SJSA1 (cell line): ENCODE measurements at places on chromosomes 13 and 19. TPM values are rescaled to one million over a fixed set of nuclear protein-coding genes. Genes with fewer than 3 reads are reported as not detected.

GRCh38 chr19:9996541-9996940, 13.8 kb downstream of the COL5A3 start:
- no peaks in the 10 kb centered on the region for H3K27me3 ChIP-seq
- H3K27ac ChIP-seq = no peak overlapping the region
- no peak for DNase-seq
- H3K4me3 ChIP-seq = no peak overlapping the region
- H3K4me1 ChIP-seq = no peaks in the 10 kb centered on the region

GRCh38 chr19:48513289-48514122, 1.9 kb upstream of the LMTK3 start:
- H3K4me1 ChIP-seq = 0 out of 2 replicates have a peak, but pooled peaks cover 3% of the 10 kb centered on the region
- H3K4me3 ChIP-seq = peak overlapping the region; percentile 19
- DNase-seq = no peak
- H3K27ac ChIP-seq = no peak overlapping the region

DNA sequence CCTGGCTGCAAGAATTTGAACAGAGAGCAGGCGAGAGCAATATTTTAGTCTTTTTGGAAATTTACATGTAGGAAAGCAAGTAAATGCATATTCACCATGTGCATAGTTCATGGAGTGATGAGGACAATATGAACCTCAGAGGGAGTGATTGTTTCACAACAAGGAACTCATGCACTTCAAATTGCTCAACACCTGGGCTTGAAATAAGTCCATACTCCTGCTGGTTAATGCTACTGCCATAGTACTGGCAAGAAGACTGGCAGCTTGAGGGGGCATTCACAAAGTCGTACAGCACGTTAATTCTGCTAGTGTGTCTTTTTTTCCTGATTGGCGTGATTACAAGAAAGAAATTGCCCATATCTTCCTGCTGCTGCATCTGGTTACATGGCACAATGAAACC, 267.6 kb downstream of the PCDH17 start:
- no peaks in the 10 kb centered on the region for H3K4me1 ChIP-seq
- H3K4me3 ChIP-seq = no peak overlapping the region
- no peak overlapping the region for H3K27ac ChIP-seq
- no peaks in the 10 kb centered on the region for H3K27me3 ChIP-seq
- DNase-seq = no peak

DNA sequence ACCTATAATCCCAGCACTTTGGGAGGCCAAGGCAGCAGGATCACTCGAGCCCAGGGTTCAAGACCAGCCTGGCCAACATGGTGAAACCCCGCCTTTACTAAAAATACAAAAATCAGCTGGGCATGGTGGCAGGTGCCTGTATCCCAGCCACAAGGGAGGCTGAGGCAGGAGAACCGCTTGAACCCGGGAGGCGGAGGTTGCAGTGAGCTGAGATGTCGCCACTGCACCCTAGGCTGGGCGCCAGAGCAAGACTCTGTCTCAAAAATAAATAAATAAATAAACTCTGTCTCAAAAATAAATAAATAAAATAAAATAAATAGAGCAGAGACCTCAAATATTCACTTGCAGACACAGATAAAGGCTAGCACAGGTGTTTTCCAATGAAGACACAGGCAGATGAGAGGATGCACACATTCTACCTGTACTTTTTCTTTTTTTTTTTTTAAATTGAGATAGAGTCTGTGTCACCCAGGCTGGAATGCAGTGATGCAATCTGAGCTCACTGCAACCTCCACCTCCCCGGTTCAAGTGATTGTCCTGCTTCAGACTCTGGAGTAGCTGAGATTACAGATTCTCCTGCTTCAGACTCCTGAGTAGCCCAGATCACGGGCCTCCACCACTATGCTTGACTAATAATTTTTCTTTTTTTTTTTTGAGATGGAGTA, 2.7 kb upstream of the RPS16 start:
- DNase-seq = no peak
- H3K27me3 ChIP-seq = no peaks in the 10 kb centered on the region
- no peak overlapping the region for H3K27ac ChIP-seq
- peaks cover 23% of the 10 kb centered on the region for H3K36me3 ChIP-seq
- H3K4me1 ChIP-seq = peaks cover 21% of the 10 kb centered on the region

DNA sequence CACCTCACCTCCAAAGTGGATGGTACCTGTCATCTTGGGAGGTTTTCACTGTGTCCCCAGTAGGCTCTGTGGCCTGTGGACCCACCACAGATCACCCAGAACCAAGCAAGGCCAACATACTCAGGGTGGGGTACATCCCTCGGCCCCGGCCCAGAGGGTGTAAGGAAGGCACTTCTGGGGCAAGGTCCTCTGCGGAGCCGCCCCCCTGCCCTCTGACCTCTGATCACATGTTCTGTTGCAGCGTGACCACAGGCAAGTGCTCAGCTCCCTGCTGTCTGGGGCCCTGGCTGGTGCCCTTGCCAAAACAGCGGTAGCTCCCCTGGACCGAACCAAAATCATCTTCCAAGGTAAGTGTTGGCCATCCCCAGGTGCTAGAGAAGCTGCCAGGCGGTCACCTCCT, 36.7 kb downstream of the TMEM161A start:
- H3K27ac ChIP-seq = no peak overlapping the region
- H3K36me3 ChIP-seq = no peaks in the 10 kb centered on the region
- no peaks in the 10 kb centered on the region for H3K27me3 ChIP-seq
- DNase-seq = no peak

GRCh38 chr13:56393549-56393948, 747.2 kb upstream of the PRR20A start:
- DNase-seq = no peak
- no peaks in the 10 kb centered on the region for H3K4me1 ChIP-seq
- no peaks in the 10 kb centered on the region for H3K36me3 ChIP-seq
- H3K27me3 ChIP-seq = no peaks in the 10 kb centered on the region
- H3K4me3 ChIP-seq = no peak overlapping the region
- no peak overlapping the region for H3K27ac ChIP-seq

- H3K36me3 ChIP-seq = no peaks in the 10 kb centered on the region
- 0 out of 2 replicates have a peak, but pooled peaks cover 3% of the 10 kb centered on the region for H3K4me1 ChIP-seq
- H3K27ac ChIP-seq = no peak overlapping the region
These were observed 375.1 kb downstream of the KLF5 start for GRCh38 chr13:73433890-73434289.

- H3K27ac ChIP-seq = no peak overlapping the region
- peaks cover 38% of the 10 kb centered on the region for H3K4me1 ChIP-seq
- no peaks in the 10 kb centered on the region for H3K27me3 ChIP-seq
- peaks cover 69% of the 10 kb centered on the region for H3K36me3 ChIP-seq
- H3K4me3 ChIP-seq = no peak overlapping the region
- no peak for DNase-seq
These were observed 44.7 kb downstream of the DHRS12 start for GRCh38 chr13:51759240-51759639.

- no peaks in the 10 kb centered on the region for H3K27me3 ChIP-seq
- H3K27ac ChIP-seq = no peak overlapping the region
- no peak for DNase-seq
- 0 out of 2 replicates have a peak, but pooled peaks cover 4% of the 10 kb centered on the region for H3K36me3 ChIP-seq
- no peak overlapping the region for H3K4me3 ChIP-seq
- H3K4me1 ChIP-seq = peaks cover 23% of the 10 kb centered on the region
These were observed 4.7 kb downstream of the CCDC8 start for GRCh38 chr19:46408664-46409039.

- no peaks in the 10 kb centered on the region for H3K36me3 ChIP-seq
- H3K4me3 ChIP-seq = no peak overlapping the region
- H3K27me3 ChIP-seq = peaks cover 3% of the 10 kb centered on the region; the same call in 1 of the 2 replicates
- no peak for DNase-seq
- H3K27ac ChIP-seq = no peak overlapping the region
These were observed 38.3 kb downstream of the RAB20 start for GRCh38 chr13:110523180-110523579.

DNA sequence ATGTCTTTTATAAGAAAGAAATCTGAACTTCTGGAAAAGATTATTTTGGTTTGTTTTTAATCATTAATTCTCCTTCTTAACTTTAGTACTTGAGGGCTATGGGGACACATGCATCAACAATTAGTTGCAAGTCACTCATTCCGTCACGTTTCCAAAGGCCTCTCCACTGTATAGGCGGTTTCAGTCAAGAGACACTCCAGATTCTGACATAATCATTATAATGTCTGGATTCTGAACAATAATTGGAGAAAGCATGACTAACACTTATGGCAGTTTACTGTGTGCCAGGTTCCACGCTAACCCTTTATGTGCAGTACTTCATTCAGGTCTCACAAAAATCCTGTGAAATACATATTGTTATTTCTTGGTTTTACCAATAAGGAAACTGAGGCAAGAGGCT, 71.9 kb downstream of the TNFRSF19 start:
- no peak for DNase-seq
- H3K36me3 ChIP-seq = no peaks in the 10 kb centered on the region
- no peak overlapping the region for H3K4me3 ChIP-seq
- no peaks in the 10 kb centered on the region for H3K27me3 ChIP-seq
- H3K4me1 ChIP-seq = no peaks in the 10 kb centered on the region
- no peak overlapping the region for H3K27ac ChIP-seq

- H3K36me3 ChIP-seq = no peaks in the 10 kb centered on the region
- H3K27me3 ChIP-seq = no peaks in the 10 kb centered on the region
- H3K4me1 ChIP-seq = no peaks in the 10 kb centered on the region
- H3K27ac ChIP-seq = no peak overlapping the region
- H3K4me3 ChIP-seq = no peak overlapping the region
These were observed 262.5 kb downstream of the SLITRK6 start for GRCh38 chr13:85536706-85537105.

DNA sequence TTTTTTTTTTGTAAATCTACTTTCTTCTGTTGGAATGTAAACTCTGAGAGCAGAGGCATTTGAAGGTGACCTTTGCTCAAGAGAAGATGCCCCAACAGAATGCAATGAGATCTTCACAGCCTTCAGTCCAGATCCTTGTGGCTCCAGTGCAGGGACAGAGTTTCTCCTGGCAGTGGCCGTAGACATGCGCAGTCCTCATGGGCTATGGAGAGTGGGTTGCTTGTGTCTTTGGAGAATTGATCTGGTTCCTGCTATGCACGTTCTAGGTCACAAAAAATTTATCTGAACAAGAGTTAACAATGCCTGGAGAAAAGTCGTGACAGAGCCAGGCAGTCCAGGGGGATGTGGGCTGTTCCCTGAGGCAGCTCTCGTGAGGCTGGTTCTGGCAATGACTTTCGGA, 30.1 kb downstream of the TMEM255B start:
- no peak overlapping the region for H3K4me3 ChIP-seq
- no peak for DNase-seq
- peaks cover 19% of the 10 kb centered on the region for H3K4me1 ChIP-seq
- H3K36me3 ChIP-seq = no peaks in the 10 kb centered on the region

DNA sequence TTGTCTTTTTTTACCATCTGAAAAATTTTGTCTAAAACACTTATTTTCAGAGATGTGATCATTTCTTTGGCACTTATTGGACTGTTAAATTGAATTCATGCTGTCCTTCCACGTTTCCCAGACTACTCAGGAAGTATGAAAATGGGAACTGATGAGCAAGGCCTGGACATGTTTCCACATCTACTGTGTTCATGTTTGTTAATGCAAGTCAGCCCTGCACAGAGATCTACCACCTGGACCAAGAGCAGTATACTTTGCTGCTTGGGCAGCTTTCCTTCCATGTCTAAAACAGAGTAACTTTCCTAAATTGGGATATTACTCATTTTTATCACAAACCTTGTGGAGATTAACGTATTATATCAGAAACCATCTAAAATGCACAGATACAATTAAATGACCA, 687.4 kb downstream of the DIAPH3 start:
- DNase-seq = no peak
- no peak overlapping the region for H3K27ac ChIP-seq

DNA sequence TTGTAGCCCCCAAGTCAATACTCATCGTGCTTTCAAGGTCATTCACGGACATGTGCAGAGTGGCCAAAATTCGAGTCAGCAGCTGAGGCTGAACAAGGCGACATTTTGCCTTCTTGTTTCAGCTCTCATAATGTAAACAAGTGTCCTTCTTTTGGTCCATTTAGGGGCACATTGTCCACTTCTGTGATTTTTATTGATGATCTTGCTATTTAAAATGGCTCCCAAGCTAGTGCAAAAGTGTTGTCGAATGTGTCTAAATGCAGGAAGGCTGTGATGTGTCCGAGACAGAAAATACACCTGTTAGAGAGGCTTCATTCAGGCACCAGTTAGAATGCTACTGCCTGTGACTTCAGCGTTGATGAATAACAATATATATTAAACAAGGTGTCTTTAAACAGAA, 405.9 kb downstream of the IRS2 start:
- H3K4me3 ChIP-seq = no peak overlapping the region
- H3K27me3 ChIP-seq = no peaks in the 10 kb centered on the region
- peaks cover 40% of the 10 kb centered on the region for H3K4me1 ChIP-seq

- H3K4me1 ChIP-seq = peaks cover 5% of the 10 kb centered on the region; the same call in 1 of the 2 replicates
- H3K27ac ChIP-seq = peak overlapping the region; percentile 47
- peaks cover 9% of the 10 kb centered on the region for H3K36me3 ChIP-seq
- no peak overlapping the region for H3K4me3 ChIP-seq
These were observed 37.4 kb downstream of the COG6 start for GRCh38 chr13:39692660-39693438.

DNA sequence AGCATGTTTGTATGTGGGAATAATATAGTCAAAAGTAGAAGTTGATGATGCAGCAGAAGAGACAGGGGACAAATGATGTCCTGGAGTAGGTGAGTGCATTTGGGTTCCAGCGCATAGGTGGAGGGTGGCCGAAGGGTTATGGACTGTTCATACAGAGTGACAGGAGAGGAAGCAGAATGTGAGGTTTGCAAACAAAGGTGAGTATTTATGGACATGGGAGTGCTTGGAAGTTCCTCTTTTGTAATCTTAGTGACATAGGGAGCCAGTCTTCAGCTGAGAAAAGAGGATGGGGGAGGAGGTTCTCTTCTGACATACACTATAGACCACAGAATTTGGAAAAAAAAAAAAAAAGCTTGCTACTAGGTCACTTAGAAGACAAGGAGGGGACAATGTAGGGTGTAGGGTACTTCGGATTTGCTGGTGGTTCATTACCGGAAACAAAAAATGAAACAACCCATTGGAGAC, 331.6 kb downstream of the DLEU7 start:
- H3K36me3 ChIP-seq = no peaks in the 10 kb centered on the region
- H3K27me3 ChIP-seq = no peaks in the 10 kb centered on the region
- H3K27ac ChIP-seq = no peak overlapping the region
- peaks cover 13% of the 10 kb centered on the region for H3K4me1 ChIP-seq
- no peak for DNase-seq

DNA sequence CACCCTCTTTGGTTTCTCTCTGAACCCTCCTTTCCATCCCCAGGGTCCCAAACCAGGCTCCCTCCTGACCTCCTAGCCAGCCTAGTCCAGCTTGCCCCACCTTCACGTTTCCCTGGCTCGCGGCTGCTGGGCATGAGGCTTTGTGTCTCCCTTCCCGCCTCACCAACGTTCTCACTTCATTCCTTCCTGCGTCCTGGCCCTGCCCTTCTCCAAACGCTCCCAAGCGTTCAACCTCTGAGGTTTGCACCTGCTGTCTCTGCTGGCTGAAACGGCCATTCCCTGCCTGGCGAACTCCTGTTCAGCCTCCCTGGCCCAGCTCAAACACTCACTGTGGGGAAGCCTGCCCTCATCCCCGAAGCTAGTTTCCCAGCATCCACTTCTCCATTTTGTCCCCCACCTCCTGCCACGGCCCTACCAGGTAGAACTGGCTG, 12.4 kb downstream of the EPS8L1 start:
- H3K4me1 ChIP-seq = peaks cover 19% of the 10 kb centered on the region
- H3K4me3 ChIP-seq = no peak overlapping the region
- peaks cover 27% of the 10 kb centered on the region for H3K27me3 ChIP-seq
- no peak for DNase-seq
- no peak overlapping the region for H3K27ac ChIP-seq

The IGFL3 gene
- not detected in 2 replicates for total RNA-seq

The URAD gene
- total RNA-seq = not detected in 2 replicates

The STRN4 gene
- 91.1 and 112 TPM in 2 replicates for total RNA-seq

The SLC15A1 gene
- not detected in 2 replicates for total RNA-seq

The PDX1 gene
- total RNA-seq = not detected in 2 replicates

The ZNF723 gene
- not detected in 2 replicates for total RNA-seq
